Sigmoid colon (tissue), 7 donors: ENCODE measurements at places on chromosomes 16 and 17.

DNA sequence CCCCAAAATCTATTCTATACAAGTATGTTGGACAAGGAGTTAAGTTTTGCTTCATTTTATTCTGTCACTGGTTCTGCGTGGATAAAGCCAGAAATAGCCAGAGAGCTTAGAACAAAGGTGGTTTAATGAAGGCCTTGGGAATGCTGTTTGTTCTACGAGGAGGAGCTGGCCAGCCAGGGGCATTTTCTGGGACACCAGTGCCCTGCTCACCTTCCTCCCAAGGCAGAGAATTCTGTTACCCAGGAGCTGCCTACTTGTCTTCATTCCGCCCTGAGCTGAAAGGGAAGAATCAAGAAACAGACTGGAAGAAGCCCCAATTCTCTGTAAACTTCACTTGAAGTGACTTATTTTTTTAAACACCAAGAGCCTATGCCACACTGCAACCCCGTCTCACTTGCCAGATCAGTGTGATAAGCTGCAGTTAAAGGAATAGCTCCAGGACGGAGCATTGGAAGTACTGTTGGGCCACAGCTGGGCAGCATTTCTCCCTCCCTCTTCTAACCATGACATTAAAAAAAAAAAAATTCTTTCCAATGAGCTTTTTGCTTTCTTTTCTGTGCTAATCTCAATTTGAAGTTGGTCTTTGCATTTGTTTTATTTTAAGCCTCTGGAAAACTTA is 149.8 kb upstream of the DYNLRB2 start:
- DNase-seq, result no peak

DNA sequence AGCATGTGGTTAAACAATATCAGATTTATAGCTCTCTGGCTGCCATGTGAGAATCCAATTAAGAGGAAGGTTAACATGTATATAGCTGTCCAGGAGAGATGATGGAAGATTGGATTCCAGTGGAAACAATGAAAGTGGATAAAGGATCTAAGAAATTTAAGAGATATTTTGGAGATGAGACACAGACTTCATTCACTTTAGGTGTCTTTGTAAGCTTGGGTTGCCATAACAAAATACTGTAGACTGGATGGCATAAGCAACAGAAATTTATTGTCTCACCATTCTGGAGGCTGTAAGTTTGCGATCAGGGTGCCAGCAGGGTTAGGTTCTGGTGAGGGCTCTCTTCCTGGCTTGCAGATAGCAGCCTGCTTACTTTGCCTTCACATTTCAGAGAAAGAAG is 155.9 kb upstream of the MYOCD start:
- no peak for DNase-seq

- peak; percentile 51 for DNase-seq
Measured at GRCh38 chr17:9116861-9117568, 95.7 kb downstream of the NTN1 start.

GRCh38 chr16:28538733-28539596 is at the start of gene NUPR1:
Gene NUPR1 (minus strand): TSS chr16:28538974. CDS start chr16:28538907, 67 bp downstream.
- peak; percentile 100 for DNase-seq

- no peak for DNase-seq
Measured at GRCh38 chr16:80947708-80948625, 58.7 kb downstream of the CMC2 start.

DNA sequence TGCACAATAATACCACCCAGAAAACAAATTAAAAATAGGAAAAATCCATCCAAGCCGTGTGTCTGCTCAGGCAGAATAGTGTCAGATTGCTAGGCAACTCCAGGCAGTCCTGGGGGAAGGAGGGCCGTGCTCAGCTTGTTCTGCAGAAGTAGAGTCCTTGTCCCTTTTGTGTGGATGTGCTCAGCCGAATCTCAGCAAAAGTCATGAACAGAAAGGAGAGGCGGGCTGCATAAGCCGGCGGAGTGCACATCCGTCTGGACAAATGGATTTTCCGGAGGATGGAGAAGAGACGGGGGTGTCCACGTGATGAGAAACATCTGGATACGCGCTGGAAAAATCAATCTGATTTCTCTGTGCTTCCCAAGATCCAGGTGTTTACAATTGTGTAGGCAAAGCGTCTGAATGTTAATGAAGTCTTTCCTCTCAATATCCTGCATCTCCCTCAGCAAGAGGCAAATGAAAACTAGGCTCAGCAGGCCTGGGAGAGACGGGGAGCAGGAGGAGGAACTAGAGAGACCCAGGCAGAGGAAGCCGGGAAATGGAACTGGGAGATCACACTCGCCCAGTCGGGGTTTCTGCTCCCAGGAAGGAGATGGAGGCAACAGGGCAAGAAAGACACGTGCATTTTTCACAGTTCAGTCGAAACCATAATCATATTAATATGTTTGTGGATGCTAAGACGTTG is 7.7 kb upstream of the RBFOX3 start:
- DNase-seq, result peak; percentile 44

- no peak for DNase-seq
Measured at GRCh38 chr17:40247926-40248495, 28.9 kb downstream of the WIPF2 start.

- no peak for DNase-seq
Measured at GRCh38 chr17:7959503-7960253, 27.7 kb downstream of the CNTROB start.

GRCh38 chr16:29696881-29697331 is 17.9 kb downstream of the QPRT start:
- no peak for DNase-seq

GRCh38 chr17:3007651-3008121 is 55.7 kb downstream of the OR1D5 start:
- DNase-seq, result peak; percentile 58

GRCh38 chr16:23131036-23131435 is 18.2 kb downstream of the USP31 start:
- DNase-seq, result no peak

GRCh38 chr17:2053380-2054261 is 1.3 kb upstream of the HIC1 start:
- peak; percentile 93 for DNase-seq

GRCh38 chr16:52832771-52833170 is 219.9 kb downstream of the CHD9NB start:
- no peak for DNase-seq

DNA sequence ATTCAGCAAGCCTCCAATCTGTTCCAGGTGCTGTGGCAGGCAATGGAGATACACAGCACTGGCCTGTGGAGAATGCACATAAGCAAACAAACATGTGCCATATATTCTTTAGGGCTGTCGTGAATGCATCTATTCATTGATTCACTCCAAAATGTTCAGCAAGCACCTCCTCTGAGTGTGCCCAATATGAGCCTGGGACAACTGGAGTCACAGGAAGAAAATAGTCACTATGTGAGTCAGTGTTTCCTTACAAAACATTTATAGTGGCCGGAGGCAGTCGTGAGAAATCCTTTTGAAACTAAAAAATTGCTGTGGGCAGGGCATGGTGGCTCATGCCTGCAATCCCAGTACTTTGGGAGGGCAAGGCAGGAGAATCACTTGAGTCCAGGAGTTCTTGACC is 310.1 kb downstream of the CA10 start:
- DNase-seq, result no peak

DNA sequence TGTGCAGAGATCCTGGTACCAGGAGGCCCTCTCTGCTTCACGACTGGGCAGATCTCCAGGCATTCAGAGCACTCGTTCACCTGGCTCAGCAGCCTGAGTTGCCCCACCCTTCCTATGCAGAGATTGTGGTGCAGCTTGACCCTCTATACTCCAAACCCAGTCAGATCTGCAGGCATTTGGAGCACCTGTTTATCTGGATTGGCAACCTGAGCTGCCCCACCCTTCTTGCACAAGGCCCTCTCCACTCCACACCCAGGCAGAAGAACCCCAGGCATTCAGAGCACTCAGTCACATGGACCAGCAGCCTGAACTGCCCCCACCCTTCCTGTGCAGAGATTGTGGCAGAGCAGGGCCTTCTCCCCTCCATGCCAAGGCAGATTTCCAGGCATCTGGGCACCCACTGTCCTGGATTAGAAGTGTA is 88.4 kb upstream of the CDH5 start:
- DNase-seq, result peak; percentile 33

GRCh38 chr16:30780021-30780420 is 7.0 kb downstream of the ZNF629 start:
- no peak for DNase-seq

DNA sequence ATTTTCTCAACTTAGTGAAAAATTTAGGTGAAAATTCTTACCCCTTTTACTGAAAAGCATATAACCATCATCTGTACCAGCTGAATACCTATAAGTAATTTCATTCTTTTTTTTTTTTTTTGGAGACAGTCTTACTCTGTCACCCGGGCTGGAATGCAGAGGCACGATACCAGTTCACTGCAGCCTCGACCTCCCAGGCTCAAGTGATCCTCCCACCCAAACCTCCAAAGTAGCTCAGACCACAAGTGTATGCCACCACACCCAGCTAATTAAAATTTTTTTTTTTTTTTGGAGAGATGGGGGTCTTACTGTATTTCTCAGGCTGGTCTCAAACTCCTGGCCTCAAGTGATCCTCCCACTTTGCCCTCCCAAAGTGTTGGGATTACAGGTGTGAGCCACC is 33.8 kb downstream of the TUBD1 start:
- peak; percentile 61 for DNase-seq

GRCh38 chr17:29291163-29291752 is 2.7 kb downstream of the NUFIP2 start:
- DNase-seq, result no peak

GRCh38 chr16:67448580-67448979 is 17.7 kb downstream of the HSD11B2 start:
- no peak for DNase-seq

- no peak for DNase-seq
Measured at GRCh38 chr16:20853143-20853542, 46.8 kb downstream of the REXO5 start.

DNA sequence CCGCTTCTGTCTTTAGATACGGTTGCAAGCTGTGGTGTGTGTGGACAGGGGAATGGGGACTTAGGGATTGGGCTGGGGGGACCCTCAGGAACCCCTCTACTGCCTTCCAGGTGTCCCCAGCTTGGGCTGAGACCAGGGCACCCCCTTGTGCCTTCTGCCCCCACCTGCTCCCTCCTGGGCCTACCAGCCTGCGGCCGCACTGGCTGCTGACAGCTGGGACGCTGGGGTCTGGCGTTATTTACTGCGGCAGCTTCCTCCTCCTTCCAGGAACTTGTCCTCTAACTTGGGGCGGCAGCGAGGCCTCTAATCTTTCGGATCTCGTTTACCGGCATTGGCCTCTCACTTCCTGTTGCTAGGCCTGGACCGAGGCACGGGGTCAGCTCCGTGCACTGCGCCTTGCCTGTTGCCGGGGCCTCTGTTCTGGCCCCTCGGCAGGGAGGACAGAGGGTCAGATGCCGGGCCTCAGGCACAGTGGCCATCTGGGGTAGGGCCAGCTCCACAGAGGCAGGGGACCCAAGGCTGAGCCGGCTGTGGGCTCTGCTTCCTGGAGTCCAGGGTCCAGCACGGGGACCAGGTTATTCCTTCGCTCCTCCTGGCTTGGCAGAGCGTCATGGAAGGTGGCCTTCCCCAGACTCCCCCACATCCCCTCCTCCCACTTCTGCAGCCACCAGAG is 31.8 kb downstream of the TMEM235 start:
- no peak for DNase-seq

- peak; percentile 93 for DNase-seq
Measured at GRCh38 chr17:79836972-79837887, 2.0 kb downstream of the CBX4 start.

DNA sequence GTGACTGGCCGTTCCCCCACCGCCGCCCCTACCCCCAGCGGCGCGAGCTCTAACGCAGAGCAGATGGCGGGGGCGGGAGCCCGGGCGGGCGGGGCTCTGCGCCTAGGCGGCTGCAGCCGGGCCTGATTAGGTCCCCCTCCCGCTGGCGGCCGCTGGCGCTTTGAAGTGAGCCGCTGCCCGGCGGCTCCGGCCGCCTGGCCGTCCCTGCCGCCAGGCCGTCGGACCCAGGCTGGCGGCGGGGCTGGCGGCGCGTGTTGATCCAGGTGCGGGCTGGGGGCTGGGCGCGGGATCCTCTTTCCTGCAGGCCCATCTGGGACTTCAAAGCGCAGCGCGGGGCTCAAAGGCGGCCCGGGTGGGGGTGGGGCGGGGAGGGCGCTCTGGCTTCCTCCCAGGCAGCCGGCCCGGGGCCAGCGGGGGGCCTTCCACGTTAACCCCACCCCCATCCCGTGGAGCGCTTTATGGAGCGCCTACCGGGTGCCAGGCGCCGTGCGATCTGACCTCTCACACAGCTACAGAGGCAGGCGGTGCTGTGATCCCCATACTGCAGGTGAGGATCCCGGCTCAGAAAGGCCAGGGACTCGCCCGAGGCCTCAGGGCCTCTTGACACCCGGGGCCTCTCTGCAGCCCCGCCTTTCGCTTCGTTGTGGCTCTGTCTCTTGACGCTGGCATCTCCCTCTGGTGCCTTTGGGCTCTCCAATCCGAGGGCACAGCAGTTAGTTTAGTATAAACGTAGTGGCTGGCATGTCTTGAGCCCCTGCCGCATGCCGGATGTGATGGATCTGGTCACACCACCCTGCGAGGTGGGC is 80.0 kb upstream of the NKD1 start:
- DNase-seq, result peak; percentile 62

DNA sequence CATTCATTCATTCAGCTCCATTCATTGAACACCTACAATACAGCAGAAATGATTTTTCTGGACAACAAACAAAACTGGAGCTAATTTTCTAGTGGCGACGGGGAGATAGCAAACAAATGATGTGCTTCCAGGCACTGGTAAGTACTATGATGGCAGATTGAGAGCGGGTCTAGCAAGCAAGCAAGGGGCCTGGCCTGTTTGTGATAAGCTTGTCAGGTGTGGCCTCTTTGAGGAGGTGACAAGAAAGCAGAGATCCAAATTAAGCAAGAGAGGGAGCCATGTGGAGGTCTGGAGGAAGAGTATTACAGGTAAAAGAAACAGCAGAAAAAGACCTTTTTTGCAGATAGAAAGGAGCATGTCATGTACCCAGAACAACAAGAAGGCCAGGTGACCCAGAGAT is 216.1 kb upstream of the CPHXL start:
- DNase-seq, result no peak
